Left kidney (tissue), 8 donors: ENCODE measurements at places on chromosomes 16 and 17. TPM values are rescaled to one million over a fixed set of nuclear protein-coding genes. Genes with fewer than 3 reads are reported as not detected.

TAC4 gene
- 0.67 TPM for polyA plus RNA-seq

TP53TG3F gene
- polyA plus RNA-seq, result not detected

SLFN14 gene
- 0.08 TPM for polyA plus RNA-seq

DNA sequence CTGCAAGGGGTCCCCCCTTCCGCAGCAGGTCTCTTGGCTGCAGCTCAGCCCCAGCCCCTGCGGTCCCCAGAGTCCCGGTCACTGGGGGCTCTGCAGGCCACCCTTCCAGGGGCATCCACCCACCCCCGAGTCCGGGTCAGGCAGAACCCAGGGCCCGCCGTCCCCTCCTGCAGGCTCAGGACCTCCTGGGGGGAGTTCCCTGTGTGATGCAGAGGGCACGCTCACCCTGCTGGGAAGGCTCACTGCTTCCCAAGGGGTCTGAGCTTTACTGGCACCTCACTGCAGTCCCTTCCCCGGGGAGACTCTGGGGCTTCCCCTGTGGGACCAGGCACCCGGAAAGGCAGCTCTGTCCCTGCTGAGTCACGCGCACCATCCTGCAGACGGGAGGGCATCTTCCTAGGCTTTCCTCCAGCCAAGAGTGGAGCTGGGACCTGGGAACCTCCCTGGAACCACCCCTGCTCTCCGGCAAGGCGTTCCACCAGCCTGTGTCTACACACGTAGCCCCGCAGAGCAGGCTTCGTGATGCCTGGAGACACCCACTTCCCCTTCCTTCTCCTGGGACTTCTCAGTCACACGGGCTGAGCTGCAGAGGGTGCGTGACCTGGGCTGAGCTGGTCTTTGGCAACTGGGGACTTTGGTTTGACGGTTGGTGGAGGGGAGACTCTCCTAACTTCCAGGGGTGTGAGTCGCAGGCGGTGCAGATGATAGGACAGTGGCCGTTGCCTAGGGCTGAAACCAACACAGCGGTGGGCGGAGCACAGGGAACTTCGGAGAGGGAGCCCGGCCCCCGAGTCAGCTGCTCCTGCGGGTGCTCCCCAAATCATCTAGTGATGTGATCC lies 23.4 kb downstream of the SLC25A10 start:
- DNase-seq, result no peak

- no peak for DNase-seq
These were observed 12.7 kb upstream of the FLYWCH1 start for GRCh38 chr16:2898831-2899563.

- no peak for DNase-seq
These were observed 15.0 kb downstream of the TMEM92 start for GRCh38 chr17:50289278-50289677.

- no peak for DNase-seq
These were observed 60.0 kb downstream of the CLEC16A start for GRCh38 chr16:11004351-11004750.

DNA sequence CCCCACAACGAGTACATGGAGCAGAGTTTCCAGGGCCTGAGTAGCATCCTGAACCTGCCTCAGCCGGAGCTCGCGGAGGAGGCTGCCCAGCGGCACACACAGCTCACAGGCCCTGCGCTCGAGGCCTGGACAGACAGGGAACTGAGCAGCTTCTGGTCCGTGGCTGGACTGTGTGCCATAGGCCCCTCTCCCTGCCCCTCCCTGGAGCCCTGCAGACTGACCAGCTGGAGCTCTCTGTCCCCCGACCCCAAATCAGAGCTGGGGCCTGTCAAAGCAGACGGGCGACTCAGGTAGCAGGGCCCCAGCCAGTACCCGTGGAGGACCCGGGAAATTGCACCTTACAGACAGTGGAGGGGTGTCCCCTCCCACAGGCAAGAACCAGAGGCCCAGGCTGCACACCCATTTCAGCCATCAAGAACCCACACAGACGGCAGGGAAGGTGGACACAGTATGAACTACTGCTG lies 13.0 kb downstream of the MRPL27 start:
- no peak for DNase-seq

DNA sequence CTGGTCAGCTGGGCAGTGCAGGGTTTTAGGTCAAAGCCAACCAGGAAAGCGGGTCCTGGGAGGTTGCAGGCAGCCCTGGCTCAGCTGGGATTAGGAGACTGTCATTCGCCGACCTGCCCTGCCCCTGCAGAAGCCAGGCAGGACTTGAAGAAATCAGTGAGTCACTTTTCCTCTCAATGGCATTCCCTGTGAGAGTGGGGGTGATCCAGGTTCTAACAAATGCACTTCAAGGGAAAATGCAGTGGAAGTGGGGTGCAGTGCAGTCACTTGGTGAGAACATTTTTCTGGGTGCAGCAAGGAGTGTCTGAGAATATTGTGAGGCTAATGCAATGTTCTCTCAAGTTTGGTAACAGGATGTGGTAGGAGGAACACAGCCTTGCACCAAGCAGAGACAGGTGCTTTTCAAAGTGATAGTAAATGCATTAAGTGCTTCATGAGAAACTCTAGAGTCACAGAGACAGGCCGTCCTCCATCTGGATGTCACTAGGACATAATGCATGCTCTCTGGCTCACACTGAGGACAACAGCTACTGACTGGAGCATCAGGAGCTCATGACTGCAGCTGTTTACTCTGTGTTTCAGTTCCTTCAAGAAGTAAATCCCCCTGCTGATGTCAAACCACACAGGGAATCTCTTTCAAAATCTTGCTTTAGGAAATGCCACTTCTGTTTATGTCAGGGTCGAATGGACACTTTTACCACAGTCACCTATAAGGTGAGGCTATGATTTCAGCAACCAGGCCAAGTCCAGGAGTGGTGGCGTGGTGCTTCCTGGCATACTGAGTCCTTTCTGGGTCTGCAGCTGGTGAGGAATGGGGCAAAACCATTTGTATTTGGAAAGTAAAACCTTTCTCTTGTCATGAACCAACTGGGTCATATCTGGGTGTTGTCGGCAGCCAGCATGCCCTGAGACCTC lies 16.7 kb downstream of the CDK5R1 start:
- DNase-seq, result no peak
